Endothelial cell of umbilical vein (primary cell): ENCODE measurements at places on chromosomes 7 and 10. TPM values are rescaled to one million over a fixed set of nuclear protein-coding genes. Genes with fewer than 3 reads are reported as not detected.

GRCh38 chr10:17784688-17785087, 24.5 kb upstream of the MRC1 start:
- peak; percentile 11 for DNase-seq

GRCh38 chr7:120805636-120806388, 52.1 kb downstream of the TSPAN12 start:
- DNase-seq: peak; percentile 80

Gene ADCYAP1R1
- total RNA-seq: not detected in 2 replicates

GRCh38 chr7:101066141-101066832, 19.0 kb upstream of the TRIM56 start:
- DNase-seq: no peak

DNA sequence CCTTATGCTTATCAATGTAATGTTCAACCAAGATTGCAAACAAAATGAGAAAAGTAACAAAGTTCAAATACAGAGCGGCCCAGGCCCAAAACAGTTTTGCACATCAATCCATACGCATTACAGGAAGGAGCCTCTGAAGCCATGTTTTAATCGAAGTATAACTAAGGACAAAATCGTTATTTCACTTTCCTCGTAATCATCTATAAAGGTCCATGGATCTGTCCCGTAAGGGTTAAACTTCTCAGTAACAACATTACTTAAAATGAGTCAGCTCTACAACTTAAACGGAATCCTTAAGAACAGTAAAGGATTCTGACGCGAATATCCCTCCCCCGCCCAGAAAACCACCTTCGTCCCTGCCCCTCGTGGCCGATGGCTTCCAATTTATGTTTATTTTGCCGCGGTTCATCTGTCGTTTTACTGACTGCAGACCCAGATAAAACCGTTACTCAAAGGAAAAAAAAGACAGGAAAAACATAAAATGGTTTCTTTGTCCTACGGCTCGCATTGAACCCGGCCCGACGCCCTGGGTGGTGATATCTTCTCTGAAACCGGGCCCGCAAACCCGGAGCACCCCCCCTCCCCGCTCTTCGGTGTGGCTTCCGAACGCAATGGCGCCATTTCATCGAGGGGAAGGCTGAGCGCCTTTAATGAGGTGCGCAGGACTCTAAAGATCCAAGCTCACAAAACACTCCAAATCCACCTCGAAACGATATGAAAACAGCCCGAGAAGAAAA, 1.1 kb downstream of the HNRNPA2B1 start:
- DNase-seq: no peak

GRCh38 chr7:16091701-16092310, 329.5 kb downstream of the CRPPA start:
- peak; percentile 53 for DNase-seq

DNA sequence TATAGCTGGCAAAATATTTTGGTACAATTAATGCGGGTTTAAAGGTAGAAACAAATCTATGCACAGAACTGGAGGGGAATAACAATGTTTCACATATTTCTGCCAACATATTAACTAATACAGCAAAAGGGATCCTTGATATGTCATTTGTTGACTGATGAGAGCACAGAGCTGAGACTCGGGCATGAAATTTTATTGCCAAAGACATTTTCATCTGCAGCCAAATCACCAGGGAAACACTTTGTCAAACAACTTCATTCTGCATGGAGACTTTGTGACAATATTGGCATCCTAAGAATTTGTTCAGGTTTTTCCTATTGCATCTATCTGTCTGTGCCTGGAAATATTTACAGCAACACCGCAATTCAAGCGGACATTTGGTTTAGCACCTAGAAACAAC, 117.8 kb upstream of the C1QL3 start:
- DNase-seq: no peak

Gene C10orf105
- not detected in 2 replicates for total RNA-seq

Gene CFAP43
- not detected in 2 replicates for total RNA-seq

GRCh38 chr7:111414374-111414773, 147.9 kb downstream of the IMMP2L start:
- DNase-seq: no peak

DNA sequence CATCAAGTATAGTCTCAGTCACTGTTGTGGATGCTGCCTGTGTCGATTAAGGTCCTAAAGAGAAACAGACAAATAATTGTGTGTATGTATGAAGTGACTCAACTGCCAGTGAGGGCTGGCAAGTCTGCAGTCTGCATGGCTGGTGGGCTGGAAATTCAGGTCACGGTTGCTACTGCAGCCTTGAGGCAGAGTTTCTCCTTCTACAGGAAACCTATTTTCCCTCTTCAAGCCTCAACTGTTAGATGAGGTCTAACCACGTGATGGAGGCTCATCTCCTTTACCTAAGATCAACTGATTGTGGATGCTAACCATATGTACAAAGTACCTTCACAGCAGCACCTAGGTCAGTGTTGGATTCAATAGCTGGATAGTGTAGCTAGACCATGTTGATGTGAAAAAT, 29.9 kb downstream of the MBL2 start:
- DNase-seq: no peak

GRCh38 chr7:155972651-155973390, 160.6 kb upstream of the SHH start:
- DNase-seq: no peak

- DNase-seq: no peak
Observed at GRCh38 chr7:142323706-142324105, 65.8 kb upstream of the PRSS58 start.

Gene VSTM4
- 0.07 and 0.12 TPM in 2 replicates for total RNA-seq

Gene VWDE
- total RNA-seq: 0.09 and 0.11 TPM in 2 replicates

Gene CTAGE6
- 0.40 TPM in 1 of 2 replicates, not detected in the other for total RNA-seq

DNA sequence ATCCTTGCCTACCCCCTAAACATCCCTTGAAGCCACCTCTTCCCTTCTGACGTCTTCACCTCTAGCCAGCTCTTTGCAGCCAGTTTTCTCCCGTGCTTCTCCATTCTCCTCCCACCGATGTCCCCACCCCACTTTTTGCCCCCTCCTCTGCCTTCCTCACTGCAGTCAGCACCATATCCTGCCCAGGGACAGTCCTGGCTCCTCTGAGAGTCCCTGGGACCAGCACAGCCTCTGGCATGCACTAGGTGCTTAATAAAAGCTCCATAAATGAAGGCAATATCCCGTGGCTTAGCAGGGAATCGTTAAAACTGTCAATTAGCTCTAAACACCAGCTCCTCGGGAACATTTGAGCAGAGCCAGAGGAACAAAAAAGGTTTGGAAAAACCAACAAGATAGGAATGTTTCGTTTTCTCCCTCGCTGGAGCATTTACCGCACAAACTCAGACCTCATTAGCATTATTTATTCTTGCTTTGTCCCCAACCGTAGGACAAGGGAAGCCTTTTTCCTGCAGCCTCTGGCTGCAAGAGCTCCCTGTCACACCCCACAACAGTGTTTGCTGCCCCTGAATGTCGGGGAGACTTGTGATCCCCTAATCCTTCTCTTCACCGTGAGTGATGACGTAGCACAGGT, 16.1 kb downstream of the MYL10 start:
- no peak for DNase-seq

DNA sequence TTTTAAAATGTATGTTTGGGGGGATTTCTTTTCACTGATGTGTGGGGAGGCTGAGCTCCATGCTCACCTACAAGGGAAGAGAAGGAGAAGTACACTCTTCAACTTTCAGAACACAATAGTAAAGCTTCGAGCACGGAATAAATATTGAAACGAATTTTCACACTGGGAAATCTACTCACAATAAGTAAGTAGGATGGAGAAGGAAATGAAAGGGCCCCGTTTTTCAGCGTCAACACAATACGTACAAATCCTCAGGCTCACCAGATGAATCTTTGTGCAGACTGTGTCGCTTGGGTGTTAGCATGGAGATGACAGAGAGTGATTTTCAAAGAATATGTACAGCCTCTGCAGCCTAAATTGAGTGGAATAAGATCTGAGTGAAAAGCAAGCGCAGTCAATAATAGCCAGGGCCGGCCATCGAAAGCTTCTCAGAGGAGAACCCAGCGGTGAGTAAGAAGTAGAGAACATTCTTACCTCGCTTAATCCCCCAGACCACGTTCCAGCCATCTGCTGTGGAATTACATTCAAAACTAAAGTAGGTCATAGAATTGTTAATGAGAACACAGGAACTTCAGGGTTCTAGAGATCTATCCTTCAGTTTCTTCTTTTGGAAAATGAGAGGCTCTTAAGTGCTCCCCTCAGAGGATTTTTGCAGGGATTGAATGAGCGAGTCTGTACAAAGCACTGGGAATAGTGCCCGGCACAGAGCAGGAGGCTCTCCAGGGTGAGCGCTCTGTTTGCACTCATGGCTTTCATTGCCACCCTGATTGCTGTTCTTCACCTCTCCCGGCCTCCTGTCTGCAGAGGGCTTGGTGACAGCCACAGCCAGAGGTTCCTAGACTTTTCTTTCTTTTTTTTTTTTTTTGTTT, 292.8 kb downstream of the SFMBT2 start:
- DNase-seq: no peak

Gene OGDHL
- total RNA-seq: 0.58 and 1.0 TPM in 2 replicates

Gene SMARCD3
- total RNA-seq: 5.9 and 6.1 TPM in 2 replicates

- peak; percentile 15 for DNase-seq
Observed at GRCh38 chr10:99769706-99770105, 12.7 kb upstream of the ABCC2 start.

DNA sequence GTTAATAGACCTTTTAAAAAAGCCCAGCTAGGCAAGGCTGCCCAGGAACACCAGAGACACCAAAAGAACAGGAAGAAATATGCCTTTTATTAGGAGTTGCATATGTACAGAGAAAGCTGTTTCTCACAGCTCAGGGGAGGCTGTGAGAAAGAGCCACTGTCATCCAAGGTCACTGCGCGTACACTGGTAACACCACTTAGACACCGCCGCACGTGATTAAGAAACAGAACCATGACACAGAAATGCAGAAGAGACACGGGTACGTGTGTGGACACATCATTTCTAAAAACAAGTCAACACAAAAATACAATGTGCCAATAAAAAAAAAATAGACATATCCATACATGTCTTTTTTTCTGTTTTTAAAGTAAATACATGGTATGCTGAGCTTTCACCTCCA, 705.6 kb downstream of the PARD3 start:
- no peak for DNase-seq

DNA sequence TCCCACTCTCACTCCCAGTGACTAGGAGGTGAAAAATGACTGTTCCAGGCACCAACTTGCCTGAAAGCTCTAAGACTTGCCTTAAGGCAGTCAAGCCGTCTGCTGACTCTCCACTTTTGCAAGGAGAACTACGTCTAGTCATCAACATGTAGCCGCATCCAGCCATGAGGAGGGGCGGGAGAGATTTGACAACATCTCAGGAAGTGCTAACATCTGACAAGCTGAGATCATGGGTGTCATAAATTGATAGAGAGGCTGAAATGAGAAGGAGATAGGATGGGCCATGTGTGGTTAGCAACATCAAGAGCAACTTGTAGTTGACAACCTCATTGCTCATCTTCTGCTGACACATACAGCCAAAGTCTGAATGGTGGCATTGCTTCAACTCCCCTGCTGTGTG, 9.0 kb upstream of the TBXAS1 start:
- no peak for DNase-seq

GRCh38 chr7:63521-64021, 128.8 kb upstream of the FAM20C start:
- no peak for DNase-seq

- DNase-seq: no peak
Observed at GRCh38 chr7:8384901-8385300, 48.5 kb upstream of the NXPH1 start.

Gene NUP205
- 72.8 and 81.3 TPM in 2 replicates for total RNA-seq

- DNase-seq: no peak
Observed at GRCh38 chr7:94856643-94857042, 50.8 kb upstream of the PPP1R9A start.

- DNase-seq: no peak
Observed at GRCh38 chr7:12552876-12553275, 17.6 kb upstream of the SCIN start.

Gene SPDYE2B
- not detected in 2 replicates for total RNA-seq

GRCh38 chr7:116095396-116095795, 64.8 kb upstream of the TFEC start:
- no peak for DNase-seq

DNA sequence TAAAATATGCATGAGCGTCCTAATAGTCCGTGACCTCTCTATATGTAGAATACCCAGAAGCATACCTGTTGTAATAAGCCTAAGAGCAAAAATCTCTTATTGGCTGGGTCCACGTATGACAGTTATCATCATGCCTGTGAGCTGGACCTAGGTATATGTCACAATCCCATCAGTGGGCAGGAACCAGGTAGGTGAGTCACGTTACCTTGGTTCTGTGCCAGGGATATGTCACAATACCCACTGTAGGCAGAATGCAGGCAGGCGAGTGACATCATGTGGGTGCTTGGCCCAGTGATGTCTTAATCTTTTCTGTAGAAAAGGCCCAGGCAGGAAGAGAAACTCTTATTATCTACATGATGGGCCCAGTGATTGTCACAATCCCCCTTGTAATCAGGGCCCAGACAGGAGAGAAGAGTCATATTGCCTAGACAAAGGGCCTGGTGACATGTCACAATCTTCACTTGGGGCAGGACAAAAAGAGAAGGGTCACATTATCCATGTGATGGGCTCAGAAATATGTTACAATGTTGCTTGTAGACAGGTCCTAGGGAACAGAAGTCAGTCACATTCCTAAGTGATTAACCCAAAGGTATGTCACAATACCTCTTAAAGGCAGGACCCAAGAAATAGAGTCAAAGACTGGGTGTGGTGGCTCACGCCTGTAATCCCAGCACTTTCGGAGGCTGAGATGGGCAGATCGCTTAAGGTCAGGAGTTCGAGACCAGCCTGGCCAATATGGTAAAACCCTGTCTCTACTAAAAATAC, 12.9 kb upstream of the ZNF736 start:
- no peak for DNase-seq

GRCh38 chr7:55534262-55534915, 37.9 kb downstream of the VOPP1 start:
- DNase-seq: no peak

Gene SH2D4B
- total RNA-seq: not detected in 2 replicates

DNA sequence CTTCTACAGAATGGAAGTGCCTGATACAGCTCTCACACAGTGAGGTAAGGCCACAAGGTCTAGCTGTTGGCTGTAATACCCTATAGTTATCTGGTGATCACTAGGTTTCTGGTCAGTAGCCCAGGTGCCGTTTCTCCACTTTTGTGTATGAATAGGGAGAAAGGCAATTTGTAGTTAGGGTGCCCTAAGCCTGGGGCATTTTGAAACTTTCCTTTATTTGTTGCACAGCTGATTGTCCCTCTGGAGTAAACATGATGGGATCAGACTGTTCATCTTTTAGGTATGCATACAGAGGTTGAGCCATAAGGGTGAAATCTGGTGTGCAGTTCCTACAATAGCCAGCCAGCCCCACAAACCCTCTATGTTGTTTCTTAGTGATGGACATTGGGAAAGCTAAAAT, 112.4 kb downstream of the ANKRD26 start:
- no peak for DNase-seq
